Stimulated activated CD4-positive, alpha-beta T cell treated with anti-CD3 and anti-CD28 coated beads, TNF-alpha, amount 100 ng/mL, for 1 hour (primary cell): ENCODE measurements at places on chromosomes 5 and 9.

GRCh38 chr5:148186248-148187003, 16.4 kb upstream of the SPINK6 start:
- no peak for DNase-seq

DNA sequence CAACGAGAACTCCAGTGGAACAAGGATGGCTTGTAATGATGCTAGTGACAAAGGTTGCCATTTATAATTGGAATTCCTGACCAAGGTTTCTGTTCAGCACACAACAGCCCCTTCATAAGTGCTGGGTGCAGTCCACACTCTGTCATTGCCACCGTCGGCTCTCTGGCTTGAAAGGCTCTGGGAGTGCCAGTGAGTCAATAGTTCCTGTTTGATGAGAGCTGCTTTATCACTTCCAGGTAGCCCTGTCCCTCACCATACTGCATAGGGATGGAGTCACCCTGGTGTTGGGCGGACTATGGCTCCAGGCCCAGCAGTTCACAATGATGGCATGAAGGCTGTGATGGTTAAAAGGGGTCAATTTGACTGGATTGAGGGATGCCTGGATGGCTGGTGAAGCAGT, 34.6 kb upstream of the SEMA4D start:
- DNase-seq = no peak

DNA sequence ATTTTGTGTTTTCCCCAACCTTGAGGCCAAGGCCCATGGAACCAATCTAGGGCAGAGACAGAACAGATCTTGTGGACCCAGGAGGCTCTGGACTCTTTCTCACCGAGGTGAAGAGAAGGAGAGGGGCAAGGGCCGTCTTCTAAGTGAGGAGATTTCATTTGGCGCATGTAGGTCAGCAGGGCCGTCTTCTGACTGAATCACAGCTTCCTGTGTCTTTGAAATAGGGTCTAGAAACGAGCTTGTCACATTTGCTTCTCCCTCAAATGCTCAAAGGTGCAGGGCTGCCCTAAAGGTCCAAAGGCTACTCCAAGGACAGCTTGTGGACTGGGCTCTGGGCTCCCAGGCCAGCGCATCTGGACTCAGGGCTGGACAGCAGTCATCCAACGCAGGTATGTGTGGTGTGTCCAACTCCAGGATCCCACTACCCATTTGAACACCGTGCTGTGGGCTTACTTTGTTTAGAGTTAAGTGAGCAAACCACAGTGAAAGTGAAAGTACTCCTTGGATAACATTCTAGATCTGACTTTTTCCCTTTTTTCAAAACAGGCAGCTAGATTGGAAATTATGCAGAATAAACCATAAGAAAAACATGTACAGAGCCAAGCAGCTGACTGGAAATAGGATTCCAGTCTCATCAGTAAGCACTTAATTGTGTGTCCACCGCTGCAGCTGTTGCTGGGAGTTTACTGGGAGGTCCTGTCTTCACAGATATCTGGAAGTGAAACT, 357.0 kb downstream of the GADD45G start:
- DNase-seq = no peak

DNA sequence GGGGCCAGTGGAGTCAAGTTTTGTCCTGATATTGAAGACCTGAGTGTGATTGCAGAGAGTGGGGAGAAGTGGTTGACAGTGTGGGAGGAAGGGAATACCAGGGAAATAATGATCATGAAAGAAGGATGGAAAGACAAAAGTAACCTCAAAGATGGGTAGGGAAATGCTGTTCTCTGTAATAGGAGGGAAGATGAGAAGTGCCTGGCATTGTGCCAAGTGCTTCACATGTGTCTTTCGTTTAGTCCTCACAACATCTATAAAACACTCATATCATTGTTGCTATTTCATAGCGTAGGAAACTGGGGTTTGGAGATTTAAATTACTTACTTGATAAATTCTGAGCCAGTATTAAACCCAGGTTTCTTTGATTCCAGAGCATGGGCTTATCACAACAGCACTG, 472.3 kb downstream of the LRRC70 start:
- DNase-seq = no peak

GRCh38 chr5:167555565-167556166, 735.8 kb upstream of the WWC1 start:
- no peak for DNase-seq

- no peak for DNase-seq
Observed at GRCh38 chr9:101399643-101399970, 956 bp downstream of the ZNF189 start.

DNA sequence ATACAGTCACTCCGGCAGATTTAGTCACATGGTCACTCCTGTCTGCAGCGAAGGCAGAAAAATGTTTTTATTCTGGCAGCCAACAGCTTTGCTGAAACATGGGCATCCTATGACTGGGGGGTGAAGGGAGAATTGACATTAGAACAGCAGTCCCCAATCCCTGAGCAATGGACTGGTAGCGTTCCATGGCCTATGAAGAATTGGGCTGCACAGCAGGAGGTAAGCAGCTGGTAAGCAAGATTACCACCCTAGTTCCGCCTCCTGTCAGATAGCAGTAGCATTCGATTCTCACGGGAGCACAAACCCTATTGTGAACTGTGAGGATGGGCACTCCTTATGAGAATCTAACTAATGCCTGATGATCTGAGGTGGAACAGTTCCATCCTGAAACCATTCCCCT, 93.1 kb upstream of the FTMT start:
- DNase-seq = no peak

- DNase-seq = no peak
Observed at GRCh38 chr9:96038914-96039313, 163.4 kb downstream of the ERCC6L2 start.

DNA sequence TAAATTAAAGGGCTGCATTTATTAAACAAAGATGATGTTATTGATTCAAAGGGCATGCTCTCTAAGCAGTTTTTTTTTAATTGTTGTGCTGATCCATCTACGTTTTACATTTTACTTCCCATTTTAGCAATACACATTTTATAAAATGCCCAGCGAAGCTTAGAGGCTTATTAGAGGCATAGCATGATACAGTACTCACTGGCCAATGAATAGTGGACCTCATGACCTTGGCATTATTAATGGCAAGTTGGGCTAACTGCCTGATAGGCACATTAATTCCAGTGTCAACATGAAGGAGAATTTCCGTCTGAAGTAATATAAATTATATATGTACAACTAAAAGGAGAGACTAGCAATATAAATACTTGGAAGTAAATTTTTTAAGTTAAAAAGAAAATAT, 837.2 kb downstream of the EFNA5 start:
- DNase-seq = no peak
